Activated naive CD4-positive, alpha-beta T cell treated with anti-CD3 and anti-CD28 coated beads, Interleukin-2, amount 50 U/mL, for 72 hours (primary cell): ENCODE measurements at places on chromosomes 2 and 18.

DNA sequence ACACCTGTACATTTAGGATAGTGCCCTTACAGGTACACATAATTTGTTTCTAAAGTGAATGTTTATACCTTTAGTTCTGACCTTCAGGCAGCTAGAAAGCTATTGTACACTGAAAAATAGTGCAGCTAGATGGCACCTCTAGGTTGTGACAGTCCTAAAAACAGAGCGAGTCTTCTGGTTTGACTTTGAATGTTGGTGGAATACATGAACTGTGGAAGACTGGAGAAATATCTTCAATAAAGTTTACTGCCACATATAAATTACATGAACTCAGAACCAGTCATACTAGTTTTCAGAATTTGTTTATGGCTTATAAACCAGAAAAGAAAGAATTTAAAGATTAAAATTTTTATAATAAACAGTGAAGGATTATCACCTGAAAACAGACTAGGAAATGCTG lies 58.7 kb upstream of the TWSG1 start:
- no peak for DNase-seq

GRCh38 chr2:231193216-231193615 lies 5.2 kb upstream of the ARMC9 start:
- no peak for DNase-seq

DNA sequence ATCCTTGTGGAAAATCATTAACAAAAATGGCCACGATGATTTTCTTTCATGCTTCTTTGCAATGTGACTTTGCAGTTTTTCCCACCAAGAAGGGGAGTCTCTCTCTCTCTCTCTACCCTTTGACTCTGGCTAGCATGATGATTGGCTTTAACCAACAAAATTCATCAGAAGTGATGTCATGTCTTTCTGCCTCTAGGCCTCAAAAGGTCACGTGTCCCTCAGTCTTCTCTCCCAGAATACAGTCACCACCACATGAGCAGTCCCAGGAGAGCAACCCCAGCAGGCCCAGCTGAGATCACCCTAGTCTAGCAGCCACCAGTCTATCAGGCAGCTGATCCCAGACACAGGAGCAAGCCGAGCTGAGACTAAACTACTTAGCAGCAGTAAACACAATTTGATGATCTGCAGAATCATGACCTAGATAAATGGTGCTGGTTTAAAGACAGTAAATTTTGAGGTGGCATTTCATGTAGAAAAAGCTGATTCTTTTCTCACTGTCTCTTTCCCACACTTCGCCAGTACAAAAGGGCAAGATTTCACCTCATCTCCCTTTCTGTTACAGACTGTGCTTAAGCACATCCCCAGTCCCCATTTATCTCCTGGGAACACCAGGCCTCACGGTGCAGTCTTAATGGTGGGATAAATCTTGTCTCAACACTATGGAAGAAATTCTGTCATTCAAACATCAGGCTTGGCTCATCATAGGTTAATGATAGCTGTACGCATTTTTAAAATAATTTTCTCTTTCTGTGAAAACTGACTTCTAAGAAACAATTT lies 132.7 kb downstream of the SCG2 start:
- DNase-seq, result no peak

DNA sequence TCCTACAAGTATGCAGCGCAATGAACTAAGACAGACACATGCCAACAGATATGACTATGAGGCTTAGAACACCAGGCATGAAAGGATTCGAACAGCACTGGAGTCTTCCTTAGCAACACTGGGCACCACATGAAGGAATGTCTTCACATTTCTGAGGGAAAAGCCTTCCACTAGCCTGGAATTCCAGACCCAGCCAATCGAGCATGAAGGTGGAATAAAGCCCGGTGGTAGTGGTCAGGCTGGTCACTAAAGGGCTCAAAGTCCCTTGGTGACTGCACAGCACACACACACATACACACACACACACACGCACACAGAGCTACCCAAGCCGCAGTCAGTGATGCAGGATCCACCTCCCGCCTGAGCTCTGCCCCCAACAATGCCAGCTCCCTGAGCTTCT lies 19.7 kb upstream of the SFXN5 start:
- no peak for DNase-seq

DNA sequence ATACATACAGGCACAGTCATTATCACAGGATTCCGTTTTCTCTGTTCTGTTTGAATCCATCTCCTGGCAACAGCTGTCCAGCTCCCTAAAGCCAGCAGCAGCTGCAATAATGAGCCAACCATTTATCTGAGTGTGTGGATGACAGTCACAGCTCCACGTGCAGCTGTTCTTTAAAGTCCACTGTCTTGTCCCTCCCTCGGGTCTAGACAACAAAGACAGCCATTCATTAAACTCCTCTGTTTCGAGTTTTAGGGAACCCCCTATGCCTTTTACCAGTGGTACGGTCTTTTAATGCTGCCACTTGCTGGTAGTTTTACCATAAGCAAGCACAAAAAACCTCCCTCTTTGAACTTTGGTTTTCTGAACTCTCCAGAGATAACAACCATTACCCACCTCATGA lies 16.0 kb upstream of the MSGN1 start:
- DNase-seq, result no peak

DNA sequence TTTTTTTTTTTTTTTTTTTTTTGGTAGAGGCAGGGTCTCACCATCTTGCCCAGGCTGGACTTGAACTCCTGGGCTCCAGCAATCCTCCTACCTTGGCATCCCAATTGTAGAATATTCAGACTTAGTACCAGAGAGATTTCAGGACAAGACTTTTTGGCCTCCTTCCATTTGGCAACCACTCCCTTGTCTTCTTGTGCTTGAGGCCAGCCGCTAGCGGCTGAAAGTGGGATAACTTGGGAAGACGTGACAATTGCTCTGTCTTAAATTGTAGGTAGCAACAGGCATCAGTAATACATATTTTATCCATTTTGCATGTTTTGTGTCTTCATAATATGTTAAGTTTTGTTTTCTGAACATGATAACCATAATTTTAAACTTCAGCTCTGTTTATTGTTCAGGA lies 53.3 kb upstream of the TTN start:
- no peak for DNase-seq

DNA sequence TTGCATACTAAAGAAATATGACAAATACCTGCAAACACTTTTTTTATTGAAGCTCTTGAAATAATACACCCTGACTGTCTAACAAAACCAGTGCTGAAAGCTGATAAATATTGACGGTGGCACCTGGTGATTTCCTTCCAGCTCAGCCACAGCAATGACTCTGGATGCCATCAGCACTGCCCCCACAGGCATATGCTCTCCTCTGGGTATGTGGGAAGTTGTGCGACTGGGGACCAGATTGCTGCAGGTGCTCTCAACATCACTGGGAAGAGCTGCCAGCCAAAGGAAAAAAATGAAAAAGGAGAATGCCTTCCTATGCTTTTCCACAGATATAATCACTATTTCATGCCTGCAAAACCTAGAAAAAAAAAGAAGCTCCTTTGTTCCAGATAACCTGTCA lies 141.5 kb downstream of the PIGN start:
- DNase-seq, result no peak

GRCh38 chr2:68246396-68246795 lies 5.9 kb downstream of the PPP3R1 start:
- DNase-seq, result no peak

GRCh38 chr18:3015204-3015592 lies 2.3 kb upstream of the LPIN2 start:
- DNase-seq, result no peak

DNA sequence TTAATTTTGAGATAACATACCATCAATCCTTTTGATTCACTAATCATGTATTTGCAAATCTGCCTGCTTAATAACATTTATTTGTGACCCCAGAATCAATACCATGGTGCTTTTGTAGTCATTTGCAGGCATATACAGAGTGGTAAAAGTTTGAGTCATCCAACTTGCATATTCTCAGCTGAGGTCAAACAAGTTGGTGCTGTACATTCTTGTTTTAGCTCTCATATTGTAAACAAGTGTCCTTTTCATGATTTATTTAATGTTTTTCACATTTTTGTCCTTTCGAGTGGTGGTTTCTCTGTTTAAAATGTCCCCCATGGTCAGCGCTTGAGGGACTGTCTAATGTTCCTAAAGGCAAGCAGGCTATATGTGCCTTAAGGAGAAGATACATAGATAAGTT lies 17.5 kb downstream of the RAB27B start:
- DNase-seq, result no peak

DNA sequence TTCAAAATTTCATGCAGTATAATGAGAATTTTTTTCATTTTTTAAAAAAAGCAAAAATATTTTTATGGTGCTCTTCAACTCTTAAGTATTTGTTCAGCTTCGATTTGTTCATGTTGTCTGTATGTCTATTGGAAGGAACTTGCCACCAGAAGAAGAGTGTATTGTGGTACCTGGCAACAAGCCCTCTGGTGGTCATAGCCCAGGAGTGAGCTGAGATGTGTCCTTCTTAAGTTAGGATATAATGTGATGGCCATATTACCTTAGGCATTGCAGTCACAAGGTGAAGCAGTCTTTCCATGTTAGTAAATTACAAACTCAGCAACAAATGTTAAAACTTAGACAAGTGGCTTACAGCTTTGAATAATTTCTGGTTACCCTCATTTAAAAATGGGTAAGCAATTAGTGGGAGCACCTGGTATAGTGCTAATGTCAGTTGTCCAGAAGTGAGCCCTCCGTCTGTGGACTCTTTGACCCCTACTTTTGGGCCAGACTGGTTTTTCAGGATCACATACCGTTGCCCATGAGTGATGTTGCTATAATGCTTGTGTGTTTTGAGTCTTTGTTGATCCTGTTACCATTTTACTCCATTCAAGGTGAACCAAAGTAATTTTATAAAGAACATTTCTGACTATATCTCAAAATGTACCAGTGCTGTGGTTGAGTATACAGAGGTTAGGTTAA lies 57.4 kb downstream of the MYO1B start:
- no peak for DNase-seq

DNA sequence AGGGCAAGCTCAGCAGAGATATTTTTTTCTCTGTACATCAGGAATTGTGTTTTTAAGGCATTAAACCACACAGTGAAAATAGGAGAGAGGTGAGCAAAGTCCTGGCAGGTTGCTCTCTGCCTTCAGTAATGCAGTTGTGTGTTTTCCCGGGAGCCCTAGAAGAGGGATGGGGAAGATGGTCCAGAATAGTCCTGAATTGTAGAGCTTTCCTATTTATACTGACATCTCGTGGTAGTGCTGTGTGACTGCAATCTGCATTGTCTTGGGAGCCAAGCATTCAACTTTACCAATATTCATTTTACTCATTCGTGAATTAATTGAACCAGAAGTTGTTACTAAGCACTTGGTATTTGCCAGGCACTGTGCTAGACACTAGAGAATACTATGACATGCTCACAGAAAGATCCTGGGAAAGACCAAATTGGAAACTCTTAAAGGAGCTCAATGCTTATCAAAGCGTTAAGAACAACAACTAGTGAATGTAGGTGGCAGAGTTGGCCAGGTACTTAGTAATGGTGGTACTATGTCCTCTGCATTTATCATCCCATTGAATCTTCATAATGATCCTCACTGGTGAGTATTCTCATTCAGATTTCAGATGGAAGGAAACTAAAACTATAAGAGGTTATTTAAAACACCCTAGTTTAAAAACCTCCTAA lies 214.6 kb downstream of the TRIB2 start:
- DNase-seq, result no peak

GRCh38 chr18:8063733-8064132 lies 496.6 kb downstream of the PTPRM start:
- no peak for DNase-seq

DNA sequence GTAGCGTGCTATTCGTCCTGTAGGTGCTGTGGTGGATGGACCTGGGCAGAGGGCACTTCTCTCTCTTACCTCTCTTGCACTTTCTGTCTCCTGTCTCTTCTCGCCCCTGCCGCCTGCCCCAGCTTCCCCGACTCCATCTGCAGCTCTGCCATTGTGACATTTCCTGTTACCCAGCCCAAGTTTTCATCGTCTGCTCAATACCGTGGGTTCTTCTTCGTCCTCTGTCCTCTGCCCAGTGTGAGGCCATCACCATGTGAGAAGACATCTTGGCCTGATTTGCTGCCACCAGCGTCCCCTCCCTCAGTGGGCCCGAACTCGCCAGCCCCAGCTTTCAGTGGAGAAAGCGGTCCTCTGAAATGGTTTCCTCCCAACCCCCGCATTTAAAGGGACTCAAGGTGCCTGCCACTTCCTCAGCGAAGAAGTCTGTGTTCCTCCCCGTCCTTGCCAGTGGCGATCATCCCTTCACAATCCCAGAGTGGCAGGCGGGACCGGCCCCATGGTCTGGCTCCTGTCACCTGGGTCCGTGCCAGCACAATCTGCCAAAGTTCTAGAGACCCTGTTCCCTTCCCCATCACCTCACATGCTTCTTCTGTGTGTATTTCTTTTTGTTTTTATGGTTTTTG lies 18.0 kb downstream of the TGOLN2 start:
- DNase-seq, result no peak

GRCh38 chr2:31319406-31320175 lies 85.6 kb downstream of the EHD3 start:
- DNase-seq, result no peak

- DNase-seq, result no peak
Measured at GRCh38 chr2:11250400-11251196, 93.8 kb downstream of the ROCK2 start.

GRCh38 chr2:193668557-193669323 lies 1474.0 kb upstream of the TMEFF2 start:
- no peak for DNase-seq

GRCh38 chr2:44680983-44681531 lies 260.4 kb upstream of the SIX3 start:
- DNase-seq, result no peak

GRCh38 chr2:148882051-148882450 lies 7.0 kb downstream of the KIF5C start:
- DNase-seq, result no peak

DNA sequence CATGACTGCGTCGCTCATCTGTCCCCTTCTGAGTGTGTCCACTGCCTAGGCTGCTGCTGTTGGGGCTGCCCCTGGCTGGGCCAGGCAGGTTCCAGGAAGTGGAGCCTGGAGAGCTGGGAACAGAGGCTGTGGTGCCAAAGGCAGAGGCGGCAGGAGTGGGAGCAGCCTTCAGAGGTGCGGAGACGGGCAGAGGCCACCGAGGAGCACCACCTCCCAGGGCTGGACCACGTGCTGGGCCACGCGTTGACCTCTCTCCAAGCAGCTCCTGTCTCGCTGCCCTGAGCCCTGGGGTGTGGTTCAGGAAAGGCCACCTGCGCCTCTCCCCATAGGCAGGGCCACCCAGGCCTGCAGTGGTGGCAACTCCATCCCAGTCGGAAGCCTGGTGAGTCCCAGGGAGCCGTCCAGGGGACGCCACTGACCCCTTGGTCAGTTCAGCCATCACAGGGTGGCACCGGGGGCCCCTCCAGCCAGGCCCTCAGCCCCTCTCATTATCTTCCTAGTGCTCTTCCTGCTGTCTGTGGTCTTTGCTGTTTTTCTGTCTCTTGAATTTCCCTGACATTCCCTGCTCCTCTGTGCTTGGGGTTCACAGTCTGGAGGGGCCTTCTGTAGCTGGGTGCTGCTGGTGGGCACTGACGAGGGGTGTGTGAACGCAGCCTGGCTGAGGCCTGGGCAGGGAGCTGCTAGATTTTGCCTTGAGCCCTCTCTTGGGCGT lies 122.8 kb upstream of the HS6ST1 start:
- DNase-seq, result peak; percentile 50

GRCh38 chr2:120764492-120764891 lies 28.8 kb downstream of the GLI2 start:
- peak; percentile 18 for DNase-seq

GRCh38 chr2:105597011-105597805 lies 147.5 kb upstream of the NCK2 start:
- DNase-seq, result no peak
